Effector CD8-positive, alpha-beta T cell (primary cell): ENCODE measurements at places on chromosomes 2 and 18.
A peak's percentile ranks its signal among the peaks of the same experiment; 100 is the strongest.

DNA sequence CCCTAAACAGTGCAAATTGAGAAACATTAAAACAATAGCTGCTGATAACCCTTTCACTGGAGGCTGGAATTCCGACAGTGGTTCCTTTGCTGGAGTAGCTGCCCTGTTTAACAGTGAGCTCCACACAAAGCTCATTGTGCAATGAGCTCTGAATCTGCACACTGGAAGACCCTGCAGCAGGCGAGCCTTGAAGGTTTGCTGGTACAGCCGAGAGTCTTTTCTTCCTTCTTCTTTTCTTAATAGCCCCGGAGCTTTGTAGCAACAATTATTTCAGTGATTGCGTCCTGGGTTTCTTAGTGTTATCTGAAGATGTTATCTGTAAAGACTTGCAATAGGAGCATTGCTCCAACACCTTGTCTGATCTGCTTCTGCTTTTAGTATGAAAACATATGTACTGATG is 50.8 kb upstream of the CXCR4 start:
- no peak for DNase-seq

GRCh38 chr18:35610089-35610488 is 28.5 kb downstream of the GALNT1 start:
- DNase-seq: no peak

- no peak for DNase-seq
Observed at GRCh38 chr2:201402651-201403562, 45.8 kb upstream of the FLACC1 start.

DNA sequence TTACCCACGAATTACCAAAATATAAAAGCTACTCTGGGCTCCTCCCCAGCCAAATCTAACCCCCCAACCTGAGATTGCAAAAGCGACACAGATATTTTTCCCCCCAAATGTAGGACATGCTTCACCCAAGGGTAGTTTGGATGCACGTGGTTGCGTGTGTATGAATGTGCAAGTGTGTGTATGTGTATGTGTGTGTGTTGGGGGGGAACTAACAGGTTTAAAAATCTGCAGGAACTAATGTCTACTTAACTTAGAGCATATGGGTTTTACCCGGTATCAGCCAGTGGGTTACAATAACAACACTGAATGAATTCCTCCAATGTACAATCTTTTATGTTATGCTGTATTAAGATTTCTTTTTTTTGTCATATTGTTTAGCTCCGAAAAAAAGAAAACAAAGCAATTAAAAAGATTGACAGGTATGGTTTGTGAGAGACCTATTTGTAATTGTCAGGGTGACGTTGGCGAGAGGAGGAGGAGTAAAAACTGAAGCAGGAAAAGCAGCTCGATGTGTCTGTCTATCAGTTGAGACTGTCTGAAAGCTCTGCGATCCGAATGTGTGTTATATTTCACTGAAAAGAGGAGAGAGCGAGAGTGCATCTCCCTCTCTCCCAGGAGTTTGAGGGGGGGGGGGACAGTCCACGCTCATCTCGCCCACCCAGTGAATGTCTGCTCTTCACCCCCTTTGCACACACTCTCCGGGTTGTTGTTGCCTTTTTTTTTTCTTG is at the start of gene TSHZ1:
Gene TSHZ1, plus strand, starts transcription at position 524 of the 728 bp plus-strand sequence. CDS start 1,080 bp downstream, outside the sequence.
- DNase-seq: peak; percentile 24

- DNase-seq: no peak
Observed at GRCh38 chr18:67363694-67364093, 152.8 kb downstream of the DSEL start.
